ENCODE measurements at places on chromosomes 5 and 9.
A peak's percentile ranks its signal among the peaks of the same experiment; 100 is the strongest.

GRCh38 chr9:121744687-121745395 lies 93.4 kb downstream of the DAB2IP start:
- no peak for DNase-seq

GRCh38 chr5:80597500-80597899 lies 27.4 kb upstream of the ANKRD34B start:
- DNase-seq: no peak

DNA sequence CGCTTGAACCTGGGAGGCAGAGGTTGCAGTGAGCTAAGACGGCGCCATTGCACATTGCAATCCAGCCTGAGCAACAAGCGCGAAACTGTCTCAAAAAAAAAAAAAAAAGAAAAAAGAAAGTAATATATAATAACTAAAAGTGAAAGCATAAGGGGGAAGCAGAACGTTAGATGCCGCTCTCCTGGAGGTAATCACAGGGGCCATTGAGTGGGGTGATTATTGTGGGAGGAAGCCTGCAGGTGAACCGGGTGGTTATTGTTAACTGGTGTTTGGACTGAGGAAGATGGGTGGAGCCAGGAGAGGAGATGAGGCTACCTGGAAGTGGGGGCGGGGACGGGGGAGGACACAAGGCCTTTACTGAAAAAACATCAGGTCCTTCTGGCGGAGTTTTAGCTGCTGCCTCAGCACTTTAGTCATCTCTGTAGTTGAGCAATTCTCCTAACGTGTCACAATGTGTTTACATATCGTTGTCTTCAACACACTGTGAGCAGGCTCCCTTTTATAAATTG lies 5.3 kb upstream of the TJP2 start:
- DNase-seq: peak; percentile 38

DNA sequence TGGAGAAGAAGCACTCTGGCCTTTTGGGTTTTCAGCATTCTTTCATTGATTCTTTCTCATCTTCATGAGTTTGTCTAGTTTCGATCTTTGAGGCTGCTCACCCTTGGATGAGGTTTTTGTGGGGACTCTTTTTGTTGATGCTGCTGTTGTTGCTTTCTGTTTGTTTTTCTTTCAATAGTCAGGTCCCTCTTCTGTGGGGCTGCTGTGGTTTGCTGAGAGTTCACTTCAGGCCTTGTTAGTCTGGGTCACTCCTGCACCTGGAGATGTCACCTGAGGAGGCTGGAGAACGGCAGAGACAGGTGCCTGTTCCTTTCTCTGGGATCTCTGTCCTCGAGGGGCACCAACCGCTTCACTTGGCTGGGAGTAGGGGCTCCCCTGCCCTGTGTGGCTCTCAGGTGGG lies 14.0 kb downstream of the RANBP17 start:
- DNase-seq: no peak

DNA sequence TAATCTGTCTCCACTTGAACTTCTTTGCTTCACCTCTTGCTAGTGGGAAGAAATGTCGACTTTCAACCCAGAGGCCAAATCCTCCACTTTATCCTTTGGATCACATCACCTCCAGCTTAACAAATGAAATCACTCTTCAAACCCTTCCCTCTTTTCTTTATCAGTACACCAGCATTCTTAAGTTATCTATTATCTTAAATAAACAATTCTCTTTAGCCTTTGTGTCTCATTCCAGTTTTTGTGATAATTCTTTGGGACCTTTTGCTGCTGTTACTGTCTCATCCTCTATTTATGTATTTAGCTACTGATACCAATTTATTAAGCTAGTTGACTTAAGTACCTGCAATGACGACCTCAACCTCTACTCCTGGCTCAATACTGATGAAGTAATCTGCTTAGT lies 28.1 kb upstream of the FBN2 start:
- DNase-seq: no peak

GRCh38 chr9:109179801-109180523 lies 12.9 kb upstream of the FRRS1L start:
- DNase-seq: no peak

DNA sequence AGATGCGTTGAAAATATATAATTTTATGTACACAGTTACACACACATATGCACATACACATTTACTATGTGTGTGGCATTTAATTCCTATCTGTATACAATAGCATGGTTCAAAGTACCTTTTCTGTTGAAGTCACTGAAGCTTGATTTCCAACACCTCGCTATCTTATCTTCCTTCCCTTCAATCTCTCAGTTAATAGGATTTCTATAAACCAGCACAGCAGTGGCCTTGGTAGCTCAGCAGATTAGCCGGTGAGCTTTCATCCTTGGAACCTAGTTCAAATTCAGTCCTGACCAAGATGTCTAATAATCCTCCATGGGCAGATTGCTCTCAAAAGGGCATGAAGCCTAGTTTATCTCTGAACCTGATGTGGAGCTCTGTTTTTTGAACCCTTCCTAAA lies 2389.5 kb downstream of the MAT2B start:
- no peak for DNase-seq

DNA sequence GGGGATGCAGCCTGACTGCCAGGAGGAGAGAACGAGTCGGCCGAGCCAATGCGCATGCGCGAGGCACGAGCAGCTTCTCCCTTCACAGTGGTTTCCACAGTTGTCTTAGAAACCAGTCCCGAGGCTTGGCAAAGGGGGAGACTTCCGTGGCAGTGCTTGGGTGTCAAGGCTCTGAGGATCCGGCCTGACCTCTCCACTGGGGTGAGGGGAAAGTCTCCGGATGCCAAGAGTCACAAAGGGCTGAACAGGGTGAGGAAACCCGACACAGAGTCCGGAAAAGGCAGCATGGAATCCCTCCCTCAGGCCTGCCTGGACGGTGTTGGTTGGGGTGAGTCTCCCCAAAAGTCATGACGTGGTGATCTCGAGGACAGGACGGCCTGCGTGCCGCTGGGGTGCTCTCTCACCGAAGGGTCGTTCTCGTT lies 475.5 kb downstream of the SPATA31A7 start:
- peak; percentile 37 for DNase-seq

GRCh38 chr5:174910245-174910737 lies 185.9 kb downstream of the MSX2 start:
- DNase-seq: peak; percentile 18

DNA sequence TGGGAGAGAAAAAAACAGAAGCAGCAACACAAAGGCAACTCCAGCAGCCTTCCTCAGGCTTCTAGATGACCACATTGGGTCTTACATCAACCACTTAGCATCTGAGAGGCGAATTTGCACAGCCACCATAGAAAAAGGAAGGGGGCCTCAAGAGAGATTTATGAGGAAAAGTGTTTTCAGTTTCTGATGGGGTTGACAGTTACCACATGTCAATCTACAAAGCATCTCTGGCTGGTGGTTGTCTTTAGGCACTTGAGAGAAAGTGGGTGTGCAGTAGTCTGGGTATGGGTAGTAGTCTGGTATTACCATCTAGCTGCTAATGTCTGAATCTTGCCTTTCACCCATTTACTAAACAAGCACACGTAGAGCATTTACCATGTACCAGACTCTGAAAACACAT lies 137.5 kb downstream of the BAAT start:
- DNase-seq: no peak

- no peak for DNase-seq
These were observed 29.3 kb downstream of the PRELID2 start for GRCh38 chr5:145805819-145806218.

GRCh38 chr5:42467981-42468524 lies 44.8 kb downstream of the GHR start:
- no peak for DNase-seq

DNA sequence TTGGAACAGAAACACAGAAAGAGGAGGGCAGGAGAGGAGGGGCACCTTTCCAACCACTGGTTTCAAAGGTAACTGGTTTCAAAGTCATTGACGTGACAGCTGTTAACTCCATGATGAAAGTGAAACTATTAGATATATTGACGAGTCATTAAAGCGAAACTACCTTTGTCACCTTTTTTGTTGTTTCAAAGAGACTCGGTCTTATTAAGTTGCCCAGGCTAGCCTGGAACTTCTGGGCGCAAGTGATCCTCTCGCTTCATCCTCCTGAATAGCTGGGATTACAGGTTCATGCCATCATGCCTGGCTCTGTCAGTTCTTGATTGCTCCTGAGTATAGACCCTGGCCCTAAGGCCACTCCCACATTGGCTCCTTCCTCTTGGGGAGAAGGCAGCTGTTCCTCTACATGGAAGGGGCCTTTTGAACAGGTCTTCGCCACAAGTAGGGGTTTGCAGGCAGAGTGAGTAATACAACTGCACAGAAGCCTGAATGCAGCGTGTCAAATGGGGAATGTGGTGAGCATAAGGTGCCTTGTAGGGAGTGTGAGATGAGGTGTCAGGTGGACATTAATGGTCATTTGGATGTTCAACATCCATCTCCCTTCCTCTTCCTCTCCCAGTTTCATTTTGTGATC lies 3.4 kb upstream of the F12 start:
- DNase-seq: no peak

DNA sequence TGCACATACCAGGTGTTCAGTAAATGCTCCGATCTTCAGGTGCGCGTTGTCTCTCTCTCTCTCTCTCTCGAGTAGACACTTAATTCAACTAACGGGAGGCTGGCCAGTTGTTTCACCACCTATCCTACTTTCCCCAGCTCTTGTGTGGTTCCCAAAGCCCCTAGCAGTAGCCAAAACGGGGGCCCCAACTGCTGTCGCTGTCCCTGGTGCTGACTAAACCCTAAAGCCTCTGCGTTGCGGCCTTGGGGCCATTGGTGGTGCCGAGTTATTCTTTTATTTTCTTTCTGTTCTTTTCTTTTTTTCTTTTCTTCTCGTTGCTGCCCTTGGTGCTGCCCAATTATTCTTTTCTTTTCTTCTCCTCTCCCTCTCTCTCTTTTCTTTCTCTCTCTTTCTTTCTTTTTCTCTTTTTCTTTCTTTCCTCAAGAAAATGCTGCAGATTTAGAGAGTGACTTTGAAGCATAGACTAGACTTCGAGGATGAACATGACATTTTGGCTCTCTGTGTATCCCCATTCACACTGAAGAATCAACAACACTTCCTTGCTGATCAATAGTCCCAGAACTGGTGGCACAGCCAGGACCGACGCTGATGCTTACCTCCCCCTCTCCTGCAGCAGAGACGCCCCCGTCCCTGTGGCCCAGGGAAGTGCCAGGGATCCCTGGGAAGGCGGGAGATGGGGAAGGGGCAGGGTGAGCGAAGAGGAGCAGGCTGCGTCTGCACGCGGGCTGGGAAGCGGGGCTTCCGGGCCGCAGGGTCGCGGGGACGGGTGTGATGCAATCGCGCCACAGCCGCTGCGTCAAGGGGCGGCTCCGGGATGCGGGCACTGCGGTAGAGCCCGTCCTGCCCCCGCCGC lies at the start of gene FBLL1:
Gene FBLL1, plus strand, starts transcription at position 785 of the 853 bp plus-strand sequence. CDS start 200 bp downstream, outside the sequence.
- DNase-seq: peak; percentile 29

- no peak for DNase-seq
These were observed 14.2 kb upstream of the LVRN start for GRCh38 chr5:115948091-115948534.

Measured in NCI-H1105 treated with DMSO at 0.1 percent for 48 hours (cell line).